ENCODE measurements at places on chromosomes 5 and 9.

DNA sequence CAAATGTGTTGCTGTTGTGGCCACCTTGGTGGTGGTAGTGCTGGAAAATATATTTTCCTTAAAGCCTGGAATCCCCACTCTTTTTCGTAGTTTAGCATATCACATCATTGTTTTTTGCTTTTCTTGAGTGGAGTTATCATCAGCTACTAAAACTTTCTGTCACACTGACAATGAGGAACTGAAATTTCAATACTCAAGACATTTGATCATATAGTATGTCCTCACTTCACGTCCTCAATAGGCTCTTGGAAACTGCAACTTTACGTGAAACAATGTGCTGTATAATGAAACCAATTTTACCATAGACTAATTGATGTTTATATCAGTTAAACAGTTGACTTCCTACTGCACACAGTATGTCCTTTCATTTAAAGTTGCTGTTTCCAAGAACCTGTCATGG lies 265.8 kb downstream of the ADGRV1 start:
- no peak for DNase-seq

DNA sequence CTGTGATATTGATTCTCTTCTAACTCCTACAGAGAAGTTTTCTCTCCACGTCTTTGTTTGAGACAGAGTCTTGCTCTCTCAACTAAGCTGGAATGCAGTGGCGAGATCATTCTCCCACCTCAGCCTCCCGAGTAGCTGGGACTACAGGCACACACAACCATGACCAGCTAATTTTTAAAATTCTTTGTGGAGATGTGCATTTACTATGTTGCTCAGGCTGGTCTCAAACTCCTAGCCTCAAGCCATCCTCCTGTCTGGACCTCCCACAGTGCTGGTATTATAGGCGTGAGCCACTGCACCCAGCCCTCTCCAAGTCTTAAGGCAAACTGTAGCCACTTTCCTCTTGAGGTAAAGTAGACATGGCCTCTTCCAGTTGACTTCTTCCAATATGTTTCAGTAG lies 72.2 kb downstream of the SNX18 start:
- DNase-seq, result no peak

DNA sequence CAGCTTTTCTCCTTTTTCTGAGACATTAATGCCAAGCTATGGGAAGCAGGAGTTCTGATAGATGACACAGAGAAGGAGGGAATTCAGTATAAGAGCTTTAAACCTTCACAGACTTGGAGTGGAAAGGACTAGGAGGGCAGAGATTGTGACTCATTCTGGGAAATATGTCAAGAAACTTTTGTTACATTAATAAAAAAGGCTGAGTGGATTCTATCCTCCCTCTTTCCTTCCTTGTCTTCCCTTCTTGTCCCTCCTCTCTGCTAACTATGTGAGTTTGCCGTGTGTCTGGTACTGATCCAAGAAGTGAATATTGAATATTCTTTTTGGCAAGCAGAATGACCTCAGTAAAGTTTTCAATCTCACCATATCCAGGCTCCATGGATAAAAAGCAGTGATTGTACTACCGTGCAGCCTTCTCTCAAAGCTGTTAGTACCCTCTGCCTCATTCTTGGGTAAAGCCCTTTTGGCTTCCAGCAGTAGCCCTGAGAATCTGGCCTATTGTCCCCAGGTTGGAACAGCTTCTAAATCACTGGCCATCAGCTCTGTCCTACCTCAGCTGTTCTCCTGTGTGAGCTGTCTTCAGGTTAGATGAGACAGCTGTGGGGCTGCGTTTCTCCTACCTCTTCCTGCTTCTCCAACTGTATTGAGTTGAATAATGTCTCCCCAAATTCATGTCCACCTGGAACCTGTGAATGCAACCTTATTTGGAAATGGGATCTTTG lies 73.9 kb downstream of the ATG10 start:
- DNase-seq, result no peak

DNA sequence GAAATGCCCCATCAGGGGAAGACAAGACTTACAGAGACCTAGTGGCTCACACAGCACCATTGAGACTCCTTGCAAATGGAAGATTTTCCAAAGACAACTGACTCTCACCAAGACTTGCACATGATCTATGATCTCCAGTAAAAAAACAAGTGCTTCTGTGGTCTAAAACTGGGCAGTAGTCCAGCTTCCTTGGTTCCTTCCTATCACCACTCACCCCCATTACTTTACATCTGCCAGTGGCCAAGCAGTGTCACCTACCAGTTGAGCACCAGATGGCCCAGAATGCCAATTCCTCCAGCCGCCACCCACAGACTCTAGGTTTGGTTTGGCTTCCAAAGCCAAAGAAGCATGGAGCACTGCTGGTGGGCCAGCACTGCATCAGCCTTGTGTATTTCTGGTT lies 47.7 kb downstream of the SH3TC2 start:
- DNase-seq, result no peak

- no peak for DNase-seq
Measured at GRCh38 chr9:137688725-137689124, 69.9 kb downstream of the EHMT1 start.

- DNase-seq, result no peak
Measured at GRCh38 chr5:60520451-60521227, 179.3 kb downstream of the DEPDC1B start.
